ENCODE measurements at places on chromosomes 16 and 17.

DNA sequence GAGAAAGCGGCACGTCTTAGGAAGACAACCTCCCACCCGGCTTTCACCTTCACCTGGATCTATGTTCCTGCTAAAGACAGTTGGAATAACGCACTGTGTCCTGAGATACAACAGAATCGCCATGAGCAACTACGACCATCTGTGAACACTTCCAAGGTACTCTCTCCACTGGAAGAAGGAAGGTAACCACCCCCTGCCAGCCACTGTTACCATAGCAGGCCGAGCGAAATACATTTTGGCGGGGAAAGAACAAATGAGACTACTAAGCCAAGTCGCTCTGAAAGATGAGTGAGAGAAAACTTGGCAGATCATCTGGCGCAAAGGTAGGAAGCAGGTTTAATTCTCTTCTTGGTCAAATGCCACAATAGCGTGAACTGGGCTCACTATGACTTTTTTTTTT lies 9.8 kb downstream of the CRK start:
- DNase-seq: no peak

GRCh38 chr17:79046916-79047280 lies 22.9 kb downstream of the C1QTNF1 start:
- peak; percentile 73 for DNase-seq

DNA sequence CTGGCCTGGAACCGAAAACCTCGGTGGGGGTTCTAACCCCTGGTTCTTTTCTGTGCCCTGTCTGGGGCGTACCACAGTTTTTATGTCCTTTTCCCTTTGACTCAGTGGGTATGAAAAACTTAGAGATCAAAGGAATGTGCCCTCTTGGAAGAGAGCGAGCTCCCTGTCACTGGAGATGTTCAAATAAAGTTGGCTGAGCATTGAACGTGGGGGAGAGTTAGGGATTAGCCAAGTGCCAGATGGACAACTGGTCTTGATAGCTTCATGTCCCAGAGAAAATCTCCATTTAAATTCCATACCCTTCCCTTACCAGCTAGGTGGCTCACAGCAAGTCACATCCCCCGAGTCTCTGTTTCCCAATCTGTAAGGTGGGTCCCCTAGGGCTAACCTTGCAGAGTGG lies 9.5 kb downstream of the ADGRG1 start:
- DNase-seq: no peak

- no peak for DNase-seq
These were observed 53.7 kb upstream of the CACNG4 start for GRCh38 chr17:66910651-66911285.

DNA sequence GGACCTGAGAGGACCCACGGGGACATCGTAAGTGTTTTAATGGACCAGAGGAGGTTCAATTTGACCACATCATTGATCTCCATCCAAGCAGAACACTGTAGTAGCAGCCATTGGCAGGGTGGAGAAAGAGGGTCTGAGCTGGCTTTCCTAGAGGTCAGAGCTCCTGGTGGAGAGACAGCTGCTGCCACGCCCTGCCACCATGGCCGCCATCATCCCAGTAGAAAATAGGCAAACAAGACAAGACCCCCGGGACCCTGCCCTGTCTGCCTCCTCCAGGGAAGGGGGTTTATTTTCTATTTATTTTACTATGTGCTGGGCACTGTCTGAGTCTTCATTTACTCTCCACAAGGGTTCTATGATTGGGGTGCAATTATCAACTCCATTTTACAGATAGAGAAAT lies 11.4 kb upstream of the ITGA3 start:
- no peak for DNase-seq

DNA sequence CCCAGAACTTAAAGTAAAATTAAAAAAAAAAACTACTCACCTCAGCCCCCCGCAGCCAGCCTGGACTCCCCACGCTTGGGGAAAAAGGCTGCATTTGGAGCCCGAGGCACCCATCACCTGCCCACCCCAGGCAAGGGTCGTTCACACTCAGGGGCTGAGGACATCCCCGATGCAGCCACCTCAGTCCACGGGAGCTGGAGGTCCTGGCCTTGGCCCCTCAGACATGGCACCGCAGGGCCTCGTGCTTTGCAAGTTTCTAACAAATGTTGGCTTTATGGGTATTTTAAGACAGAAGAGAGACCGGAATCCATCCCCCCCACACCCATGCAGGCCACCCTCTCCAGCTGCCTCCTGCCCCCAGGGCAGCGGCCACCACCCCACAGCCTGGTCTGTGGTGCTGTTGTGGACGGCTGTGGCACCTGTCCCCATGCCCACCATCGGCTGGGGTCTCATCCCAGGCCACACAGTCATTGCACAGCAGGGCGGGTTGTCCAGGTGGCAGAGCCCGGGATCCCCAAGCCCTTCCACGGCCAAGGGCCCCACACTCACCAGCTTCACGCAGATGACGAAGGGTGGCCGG lies 116.4 kb upstream of the ZNF750 start:
- DNase-seq: peak; percentile 7

GRCh38 chr17:75645889-75646637 lies 12.8 kb downstream of the SMIM5 start:
- no peak for DNase-seq

Measured in left ventricle myocardium inferior (tissue), 1 donor.